ENCODE measurements at places on chromosomes 3 and 15.

GRCh38 chr3:17081520-17081919 lies 196.8 kb downstream of the PLCL2 start:
- no peak for DNase-seq

GRCh38 chr3:43418601-43419272 lies 132.4 kb downstream of the SNRK start:
- DNase-seq: no peak

DNA sequence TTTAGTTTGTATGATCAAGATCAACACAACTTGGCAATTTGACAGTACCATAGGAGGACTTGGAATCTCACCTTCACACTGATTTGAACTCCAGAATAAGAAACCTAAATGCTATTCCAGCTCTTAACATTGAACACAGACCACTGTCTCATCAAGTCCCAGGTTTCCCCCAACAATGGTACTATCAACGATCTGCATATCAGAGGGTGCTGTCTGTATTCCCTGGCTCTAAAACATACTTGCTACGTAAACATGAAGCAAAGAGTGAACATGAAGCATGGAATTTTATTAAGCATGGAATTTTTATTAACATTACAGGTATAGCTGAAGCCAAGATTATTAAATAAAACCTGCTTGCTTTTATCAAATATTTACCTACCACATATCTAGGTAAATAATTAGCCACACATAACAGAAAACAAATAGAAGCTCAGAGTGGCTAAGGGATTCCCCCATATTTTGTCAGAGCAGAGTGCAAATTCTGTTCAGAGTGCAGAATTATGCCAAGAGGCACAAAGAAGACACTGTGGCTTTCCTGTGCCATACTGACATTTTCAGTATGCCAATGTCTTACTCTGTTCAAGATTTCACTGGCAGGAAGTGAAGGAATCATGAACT lies 22.2 kb upstream of the RIOX2 start:
- no peak for DNase-seq

GRCh38 chr3:186679151-186679550 lies 13.3 kb downstream of the HRG start:
- DNase-seq: no peak

DNA sequence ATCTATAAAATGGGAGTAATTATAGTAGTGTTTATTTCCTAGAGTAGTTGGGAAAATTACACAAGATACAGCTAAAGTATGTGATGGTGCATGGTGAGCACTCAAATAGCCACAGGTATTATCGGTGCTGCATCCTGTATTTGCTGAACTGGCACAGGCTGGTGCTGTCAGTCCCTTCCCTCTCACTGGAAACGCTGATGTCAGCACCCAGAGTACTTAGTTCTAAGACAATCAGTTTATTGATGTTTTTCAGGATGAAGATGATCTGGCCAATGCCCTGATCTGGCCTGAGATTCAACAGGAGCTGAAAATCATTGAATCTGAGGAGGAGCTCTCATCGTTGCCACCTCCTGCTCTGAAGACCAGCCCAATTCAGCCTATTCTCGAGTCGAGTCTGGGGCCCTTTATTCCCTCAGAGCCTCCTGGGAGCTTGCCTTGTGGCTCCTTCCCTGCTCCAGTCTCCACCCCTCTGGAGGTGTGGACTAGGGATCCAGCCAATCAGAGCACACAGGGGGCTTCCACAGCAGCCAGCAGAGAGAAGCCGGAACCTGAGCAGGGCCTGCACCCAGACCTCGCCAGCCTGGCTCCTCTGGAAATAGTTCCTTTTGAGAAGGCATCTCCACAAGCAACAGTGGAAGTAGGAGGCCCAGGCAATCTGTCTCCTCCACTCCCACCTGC lies 49.7 kb downstream of the TMEM39A start:
- no peak for DNase-seq

- DNase-seq: no peak
Observed at GRCh38 chr15:65731926-65732325, 60.2 kb downstream of the DENND4A start.

GRCh38 chr15:74035121-74036017 lies 40.9 kb downstream of the PML start:
- DNase-seq: no peak

GRCh38 chr3:53693451-53693850 lies 152.8 kb downstream of the CHDH start:
- DNase-seq: no peak

DNA sequence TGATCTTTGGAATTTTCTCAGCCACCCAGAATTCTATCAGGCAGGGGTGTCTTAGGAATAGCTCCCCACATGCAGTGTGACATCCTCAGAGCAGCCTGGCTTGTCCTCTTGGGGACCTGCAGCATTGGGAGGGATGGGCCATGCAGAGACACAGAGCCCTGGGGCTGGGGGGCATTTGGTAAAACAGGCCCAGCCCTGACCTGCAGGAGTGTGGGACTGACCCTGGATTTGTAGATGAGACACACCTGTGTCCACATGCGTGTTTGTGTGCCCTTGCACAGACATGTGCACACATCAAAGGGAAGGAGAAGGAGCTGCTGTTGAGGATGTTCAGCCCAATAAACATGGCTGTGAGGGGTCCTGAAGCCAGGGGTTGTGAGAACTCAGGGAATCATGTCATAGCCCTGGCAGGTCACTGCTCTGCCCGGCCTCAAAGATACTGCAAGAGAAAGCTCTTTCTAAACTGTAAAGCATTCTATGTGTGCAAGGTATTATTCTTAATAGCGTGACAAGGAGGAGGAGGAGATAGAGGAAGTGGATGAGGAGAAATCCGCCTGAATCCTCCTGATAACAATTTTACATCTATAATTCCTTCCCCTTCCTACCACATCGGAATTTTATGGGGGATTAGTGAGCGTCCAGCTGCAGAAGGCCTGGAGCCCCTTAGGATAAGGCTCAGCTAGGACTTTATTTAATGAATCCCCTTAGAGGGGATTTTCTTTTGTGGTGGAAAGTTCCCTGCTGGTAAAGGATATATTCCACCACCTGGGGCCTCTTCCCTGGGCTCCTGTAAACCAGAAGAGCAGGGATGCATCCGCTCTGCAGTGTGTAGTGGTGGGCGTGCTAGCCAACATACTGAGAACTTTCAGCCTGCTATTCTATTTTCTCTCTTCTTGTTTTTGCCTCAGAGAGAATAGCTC lies 245.5 kb downstream of the EPHB1 start:
- DNase-seq: no peak

DNA sequence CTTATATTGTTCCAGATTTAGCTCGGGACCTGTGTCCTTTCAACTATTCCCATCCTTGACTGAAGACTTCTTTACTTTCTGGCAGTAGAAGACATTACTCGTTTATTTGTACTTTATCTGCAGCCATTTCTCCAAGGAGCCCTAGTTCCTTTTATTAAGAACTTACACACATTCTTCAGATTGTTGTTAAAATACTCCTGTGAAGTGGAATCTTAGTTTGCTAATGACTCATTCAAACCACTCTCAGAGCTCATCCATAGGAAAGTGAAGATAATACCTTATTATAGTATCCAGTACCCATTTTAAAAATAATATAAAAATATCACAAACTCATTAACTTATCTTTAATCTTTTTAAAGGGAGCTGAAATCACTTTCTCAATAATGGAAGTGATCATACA lies 63.5 kb downstream of the C3orf70 start:
- no peak for DNase-seq

DNA sequence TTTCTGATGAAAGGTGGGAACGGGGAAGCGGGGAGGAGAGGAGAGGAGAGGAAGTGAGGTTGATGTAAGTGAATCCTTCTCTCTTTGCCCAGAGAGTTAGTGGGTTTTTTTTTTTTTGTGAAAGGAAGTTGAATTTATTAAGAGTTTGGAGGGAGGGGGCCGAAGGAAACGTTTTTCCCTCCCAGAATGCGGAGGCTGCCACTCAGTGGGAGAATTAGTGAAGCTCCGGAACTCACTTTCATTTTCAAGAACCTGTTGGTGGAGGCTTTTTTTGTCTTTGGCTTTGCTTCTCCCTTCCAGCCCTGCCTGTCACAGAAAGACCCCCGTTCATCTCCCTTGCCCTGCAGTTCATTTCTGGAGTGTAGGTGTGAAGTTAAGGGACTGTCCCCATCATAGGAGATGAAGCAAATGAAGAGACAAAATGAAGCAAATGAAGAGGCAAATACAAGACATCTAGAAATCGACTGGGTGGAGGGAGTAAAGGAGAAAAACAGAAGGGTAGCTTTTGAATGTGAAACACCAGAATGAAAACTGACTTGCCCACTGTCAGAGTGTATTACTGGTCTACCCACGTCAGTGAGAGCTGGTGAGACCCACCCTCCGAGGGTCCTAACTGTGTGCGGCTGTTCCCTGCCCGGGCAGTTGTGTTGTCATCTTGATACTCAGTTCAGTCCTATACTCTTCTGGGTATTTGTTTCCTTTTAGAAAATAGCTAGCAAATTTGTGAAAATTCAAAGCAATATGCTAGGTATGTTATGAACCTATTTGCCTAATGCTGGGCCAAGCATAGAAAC lies 91.5 kb downstream of the ITPR1 start:
- peak; percentile 59 for DNase-seq

- DNase-seq: no peak
Observed at GRCh38 chr3:107545680-107546120, 22.9 kb downstream of the BBX start.

GRCh38 chr3:15557511-15557946 lies 36.0 kb upstream of the COLQ start:
- DNase-seq: peak; percentile 48

DNA sequence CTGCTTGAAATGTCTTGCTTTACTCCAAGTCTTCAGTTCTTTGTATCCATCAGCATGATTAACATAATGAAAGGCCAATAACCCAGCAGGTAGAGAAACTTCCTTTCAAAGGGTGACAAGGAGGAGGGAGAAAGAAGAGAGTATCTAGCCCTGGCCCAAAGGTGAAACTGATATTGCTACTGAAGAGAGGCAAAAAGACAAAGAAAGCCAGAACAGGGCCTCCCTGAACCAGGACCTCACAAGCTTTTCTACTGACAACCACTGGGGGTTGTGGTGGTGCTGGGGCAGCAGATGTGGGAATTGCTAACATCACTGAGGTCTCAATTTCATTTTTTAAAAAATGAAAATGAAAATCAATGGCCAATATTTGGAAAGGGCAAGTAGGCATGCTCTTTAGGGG lies 234.1 kb downstream of the RSL24D1 start:
- DNase-seq: no peak

DNA sequence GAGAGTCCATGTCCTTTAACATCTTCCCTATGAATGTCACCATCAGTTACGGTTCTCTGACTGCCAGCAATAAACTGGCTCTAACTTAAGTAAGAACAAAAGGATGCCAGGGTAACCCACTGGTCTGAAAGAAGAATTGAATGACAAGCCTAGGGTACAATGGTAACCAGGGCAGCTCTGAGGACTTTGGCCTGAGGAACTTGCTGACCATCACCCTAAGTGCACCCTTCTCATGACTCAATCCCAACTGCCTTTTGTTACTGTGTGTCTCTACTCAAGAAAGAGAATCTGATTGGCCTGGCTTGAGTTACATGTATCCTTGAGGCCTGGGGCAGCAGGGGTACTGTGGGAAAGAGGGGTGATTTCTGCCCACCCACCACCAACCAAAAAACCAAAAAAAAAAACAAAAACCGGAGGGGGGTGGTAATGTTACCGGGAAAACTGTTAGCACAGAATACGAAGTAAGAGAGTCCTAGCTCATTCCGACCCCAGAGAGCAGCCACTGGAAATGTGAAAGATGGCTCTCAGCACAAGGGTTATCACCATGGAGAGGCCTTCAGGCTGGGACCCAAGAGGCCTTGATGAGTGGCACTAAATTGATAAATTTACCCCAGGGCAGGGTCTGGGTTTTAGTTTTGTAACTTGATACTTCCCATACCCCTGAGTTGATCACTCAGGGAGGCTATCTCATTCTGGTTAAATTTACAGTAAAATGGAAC lies 9.3 kb upstream of the SLC28A1 start:
- DNase-seq: no peak

GRCh38 chr15:25900901-25901300 lies 37.8 kb upstream of the ATP10A start:
- no peak for DNase-seq

Data from hindlimb muscle (tissue), 1 donor.